ENCODE measurements at places on chromosomes 7 and 10. TPM values are rescaled to one million over a fixed set of nuclear protein-coding genes. Genes with fewer than 3 reads are reported as not detected.

GRCh38 chr10:36026081-36026480 is 384.0 kb upstream of the FZD8 start:
- no peaks in the 10 kb centered on the region for H3K4me1 ChIP-seq
- no peak overlapping the region for H3K27ac ChIP-seq
- H3K4me3 ChIP-seq = no peak overlapping the region
- DNase-seq = no peak
- no peaks in the 10 kb centered on the region for H3K27me3 ChIP-seq
- H3K36me3 ChIP-seq = no peaks in the 10 kb centered on the region

GRCh38 chr10:76779796-76780301 is 857.8 kb downstream of the KCNMA1 start:
- H3K27me3 ChIP-seq = no peaks in the 10 kb centered on the region
- no peaks in the 10 kb centered on the region for H3K36me3 ChIP-seq
- no peak for DNase-seq
- no peak overlapping the region for H3K4me3 ChIP-seq

- DNase-seq = no peak
- peaks cover 13% of the 10 kb centered on the region for H3K27me3 ChIP-seq
- H3K4me1 ChIP-seq = no peaks in the 10 kb centered on the region
- no peaks in the 10 kb centered on the region for H3K36me3 ChIP-seq
Measured at GRCh38 chr7:117250245-117250644, 72.6 kb downstream of the WNT2 start.

OR6B1 gene
- not detected for total RNA-seq

DNA sequence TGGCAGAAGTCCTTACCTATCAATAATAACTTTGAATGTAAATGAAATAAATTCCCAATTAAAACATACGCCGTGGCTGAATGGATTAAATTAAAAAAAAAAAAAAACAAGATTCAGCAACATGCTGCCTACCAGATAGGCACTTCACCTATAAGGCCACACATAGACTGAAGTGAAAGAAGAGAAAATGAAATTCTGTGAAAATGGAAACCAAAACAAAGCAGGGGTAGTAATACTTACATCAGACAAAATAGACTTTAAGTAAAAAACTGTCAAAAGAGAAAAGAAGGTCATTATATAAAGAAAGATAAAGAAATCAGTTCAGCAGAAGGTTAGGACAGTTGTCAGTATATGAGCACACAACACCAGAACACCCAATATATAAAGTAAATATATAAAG is 55.3 kb downstream of the TCAF1 start:
- H3K27me3 ChIP-seq = no peaks in the 10 kb centered on the region
- H3K27ac ChIP-seq = no peak overlapping the region
- DNase-seq = no peak
- no peaks in the 10 kb centered on the region for H3K36me3 ChIP-seq

- H3K4me3 ChIP-seq = no peak overlapping the region
- no peaks in the 10 kb centered on the region for H3K4me1 ChIP-seq
- peaks cover 5% of the 10 kb centered on the region for H3K27me3 ChIP-seq
- DNase-seq = no peak
- H3K27ac ChIP-seq = no peak overlapping the region
Measured at GRCh38 chr10:113709221-113709838, 29.6 kb downstream of the CASP7 start.

DNA sequence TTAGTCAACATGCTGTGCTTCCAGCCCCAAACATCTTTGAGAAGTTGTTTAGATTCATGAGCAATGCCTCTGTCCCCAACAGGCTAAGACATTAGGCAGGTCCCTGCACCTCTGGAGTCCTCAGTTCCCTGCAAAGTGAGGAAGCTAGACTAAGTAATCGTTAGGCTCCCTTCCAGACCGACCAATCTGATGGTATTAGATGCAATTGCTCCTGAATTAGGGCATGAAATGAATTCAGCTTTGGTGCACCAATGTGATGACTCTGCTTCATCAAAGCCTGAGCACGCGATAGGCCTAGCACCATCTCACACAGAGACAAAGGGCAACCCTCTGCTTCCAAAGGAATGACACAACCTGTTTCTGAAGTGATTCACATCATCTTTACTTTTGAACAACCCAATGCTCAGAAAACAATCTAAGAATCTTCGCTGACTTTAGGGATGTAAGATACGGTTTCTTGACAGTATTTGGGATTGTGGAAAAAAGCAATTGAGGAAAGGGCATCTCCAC is 723 bp upstream of the TES start:
- peaks cover 14% of the 10 kb centered on the region for H3K4me1 ChIP-seq
- DNase-seq = no peak
- H3K4me3 ChIP-seq = no peak overlapping the region

GIMAP8 gene
- total RNA-seq = not detected

DNA sequence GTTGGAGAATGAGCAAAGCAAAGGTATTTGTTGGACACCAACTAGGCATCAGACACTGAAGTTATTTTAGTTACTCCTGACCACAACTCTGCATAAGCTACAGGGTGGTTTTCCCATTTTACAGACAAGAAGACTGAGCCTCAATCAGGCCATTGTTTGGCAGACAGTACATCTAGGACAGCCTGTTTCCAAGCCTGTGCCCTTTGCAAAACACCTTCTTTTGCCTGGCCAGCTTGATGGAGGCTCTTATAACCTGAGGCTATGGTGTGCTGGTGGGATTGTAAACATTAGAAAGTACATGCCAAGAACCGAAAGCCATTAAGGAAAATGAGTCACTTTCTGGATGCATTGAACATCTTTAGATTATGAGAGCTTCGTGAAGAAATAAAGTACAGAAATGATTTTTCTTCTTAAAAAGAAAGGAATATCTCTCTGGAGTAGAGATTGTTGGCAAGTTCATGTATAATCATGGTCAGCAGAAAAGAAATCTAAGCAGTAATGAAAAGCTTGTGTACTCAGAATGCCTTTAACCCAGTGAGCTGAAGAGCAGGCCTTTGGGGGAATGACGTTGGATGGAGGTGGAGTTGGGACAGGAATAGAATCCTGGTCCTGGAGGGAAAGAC is 140.6 kb downstream of the KIAA1217 start:
- H3K4me3 ChIP-seq = no peak overlapping the region
- H3K36me3 ChIP-seq = no peaks in the 10 kb centered on the region
- H3K27me3 ChIP-seq = 0 out of 2 replicates have a peak, but pooled peaks cover 4% of the 10 kb centered on the region
- no peak overlapping the region for H3K27ac ChIP-seq
- H3K4me1 ChIP-seq = no peaks in the 10 kb centered on the region

DNA sequence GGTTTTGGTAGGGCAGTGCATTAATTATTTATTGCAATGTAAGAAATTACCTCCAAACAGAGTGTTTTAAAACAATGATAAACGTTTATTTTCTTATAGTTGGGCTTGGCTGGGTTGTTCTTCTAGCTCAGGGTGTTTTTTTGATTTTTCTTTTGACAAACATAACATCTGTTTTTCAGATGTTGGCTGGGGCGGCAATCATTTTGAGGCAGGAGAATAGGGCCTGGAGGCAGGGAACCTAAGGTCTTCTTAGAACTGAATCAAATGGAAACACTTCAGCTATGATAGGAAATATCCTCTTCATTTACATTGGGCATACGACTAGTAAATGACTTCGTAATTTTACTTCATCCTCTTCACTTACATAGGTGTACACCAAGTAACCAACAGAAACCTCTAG is 47.4 kb upstream of the NAMPT start:
- DNase-seq = no peak
- no peaks in the 10 kb centered on the region for H3K4me1 ChIP-seq
- no peaks in the 10 kb centered on the region for H3K36me3 ChIP-seq
- no peak overlapping the region for H3K27ac ChIP-seq
- H3K27me3 ChIP-seq = no peaks in the 10 kb centered on the region
- H3K4me3 ChIP-seq = no peak overlapping the region

- no peaks in the 10 kb centered on the region for H3K4me1 ChIP-seq
- H3K4me3 ChIP-seq = no peak within 1 kb of the TSS
- H3K27ac ChIP-seq = no peak within 1 kb of the TSS
- H3K27me3 ChIP-seq = peaks cover 5% of the 10 kb centered on the region
- DNase-seq = no peak
- no peaks in the 10 kb centered on the region for H3K36me3 ChIP-seq
Measured at GRCh38 chr7:41702635-41703371, at the start of gene INHBA. Gene INHBA (minus strand): TSS chr7:41703090. CDS start chr7:41700374, 2,716 bp downstream.

SPACDR gene
- total RNA-seq = 1.2 TPM
